Hematopoietic multipotent progenitor cell treated with erythropoietin and hydrocortisone succinate and interleukin-3 and kit ligand, for 17 days (in vitro differentiated cells): ENCODE measurements at places on chromosomes 7 and 10.

- no peak for DNase-seq
Observed at GRCh38 chr7:41421056-41421455, 281.8 kb downstream of the INHBA start.

DNA sequence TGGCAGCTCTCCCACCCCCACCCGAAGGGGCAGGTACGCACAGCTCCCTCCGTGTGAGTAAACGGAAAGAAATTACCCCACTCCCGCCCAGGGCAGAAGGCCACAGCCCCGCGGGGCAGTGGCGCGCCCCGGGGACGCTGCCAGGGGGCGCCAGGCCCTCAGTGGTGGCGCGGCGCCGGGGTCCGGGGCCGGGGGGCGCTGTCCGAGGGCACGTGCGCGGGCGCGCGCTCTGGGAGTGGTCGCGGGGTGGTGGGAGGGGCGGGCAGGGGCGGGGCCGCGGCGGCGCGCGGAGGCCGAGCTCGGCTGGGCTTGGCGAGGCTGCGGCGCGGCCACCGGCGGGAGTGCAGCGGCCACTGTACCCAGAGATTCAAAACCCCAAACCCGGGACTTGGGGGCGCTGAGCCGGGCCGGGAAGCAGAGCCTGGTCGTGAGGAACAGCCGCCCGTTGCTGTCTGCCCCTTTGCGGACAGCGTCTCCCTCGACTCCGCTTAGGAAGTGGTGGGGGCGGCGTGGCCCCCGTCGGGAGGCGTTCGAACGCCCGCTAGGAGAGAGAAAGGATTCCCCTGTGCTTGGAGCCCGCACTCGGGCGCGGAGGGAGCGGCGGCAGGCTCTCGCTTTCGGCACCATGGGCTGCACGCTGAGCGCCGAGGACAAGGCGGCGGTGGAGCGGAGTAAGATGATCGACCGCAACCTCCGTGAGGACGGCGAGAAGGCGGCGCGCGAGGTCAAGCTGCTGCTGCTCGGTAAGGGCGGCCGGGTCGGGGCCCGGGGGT lies at the start of gene GNAI1:
GNAI1 (plus strand) TSS at position 296 of the 773 bp plus-strand sequence; CDS start at position 626, 330 bp downstream.
- no peak for DNase-seq

- DNase-seq: peak; percentile 74
Observed at GRCh38 chr10:63266391-63267316, 133.5 kb downstream of the NRBF2 start.

DNA sequence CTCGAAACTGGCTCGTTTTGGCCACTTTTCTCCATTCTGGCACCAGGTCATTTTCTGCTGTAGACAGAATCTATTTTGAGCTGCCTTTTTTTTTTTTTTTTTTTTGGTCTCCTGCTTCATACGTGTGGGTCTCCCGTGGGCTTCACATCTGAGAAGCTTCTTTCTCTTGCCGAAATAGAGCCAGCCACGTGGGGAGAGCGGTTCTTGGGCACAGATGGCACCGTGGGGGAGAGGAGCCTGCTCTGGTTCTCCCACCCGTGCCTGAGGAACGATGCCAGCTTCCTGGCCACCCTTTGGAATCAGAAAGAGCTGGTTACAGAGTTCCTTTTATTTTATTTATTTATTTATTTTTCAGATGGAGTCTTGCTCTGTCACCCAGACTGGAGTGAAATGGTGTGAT lies 48.7 kb upstream of the OCM2 start:
- DNase-seq: no peak

DNA sequence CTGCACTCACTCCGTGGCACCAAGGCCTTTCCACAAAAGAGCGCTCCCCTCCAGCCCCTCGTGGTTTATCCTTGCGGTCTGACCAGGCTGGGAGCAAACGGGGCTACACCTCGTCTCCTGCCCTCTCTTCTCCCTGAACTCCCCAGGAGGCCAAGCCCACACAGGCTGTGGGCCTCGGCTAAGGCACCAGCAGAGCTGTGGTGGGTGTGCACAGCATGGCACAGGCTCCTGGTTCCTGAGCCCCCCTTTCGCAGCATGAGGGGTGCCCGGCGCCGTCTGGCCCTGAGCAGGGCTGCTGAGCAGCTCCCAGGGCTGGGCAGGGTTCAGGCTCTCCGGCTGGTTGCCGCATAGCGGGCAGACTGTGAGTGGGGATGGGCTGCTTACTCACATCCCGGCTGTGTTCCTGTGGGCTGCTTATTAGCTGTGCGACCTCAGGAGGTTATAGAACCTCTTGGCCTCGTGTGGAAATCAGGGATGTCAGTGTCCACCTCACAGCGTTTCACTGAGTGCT lies 90.4 kb downstream of the ZMIZ1 start:
- DNase-seq: no peak

DNA sequence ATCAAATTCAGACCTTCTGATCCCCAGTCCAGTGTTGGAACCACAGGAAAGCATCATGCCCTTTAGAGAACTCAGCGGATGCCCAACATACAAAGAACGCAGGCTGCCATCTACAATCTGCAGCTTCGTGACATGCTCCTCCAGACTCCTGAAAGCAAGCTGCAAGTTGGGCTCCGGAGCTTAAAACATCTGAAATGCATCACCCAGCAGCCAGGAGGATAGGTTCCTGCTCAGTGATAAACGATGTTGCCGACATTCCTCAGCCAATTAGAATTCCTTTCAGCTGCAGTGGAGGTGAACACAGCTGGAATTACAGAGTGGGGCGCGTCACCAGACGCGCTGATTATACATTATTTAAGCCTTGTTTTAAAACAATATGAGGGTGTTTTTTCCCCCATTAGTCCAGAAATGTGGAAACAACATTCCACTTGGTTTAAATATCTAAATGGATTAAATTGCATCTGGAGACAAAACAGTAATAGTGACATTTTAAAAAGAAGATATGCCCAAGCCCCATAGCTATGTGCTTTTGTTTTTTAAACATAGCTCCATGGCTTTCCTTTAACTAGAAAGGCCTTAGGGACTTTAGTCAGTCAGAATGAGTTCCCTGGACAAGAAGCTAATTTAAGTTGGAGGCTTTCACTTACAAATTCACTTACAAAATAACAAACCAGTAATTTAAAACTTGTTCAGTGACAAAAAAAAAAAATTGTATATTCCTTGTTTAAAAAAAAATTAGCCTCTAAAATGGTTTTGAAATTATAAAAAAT lies 6.3 kb downstream of the SMURF1 start:
- no peak for DNase-seq

DNA sequence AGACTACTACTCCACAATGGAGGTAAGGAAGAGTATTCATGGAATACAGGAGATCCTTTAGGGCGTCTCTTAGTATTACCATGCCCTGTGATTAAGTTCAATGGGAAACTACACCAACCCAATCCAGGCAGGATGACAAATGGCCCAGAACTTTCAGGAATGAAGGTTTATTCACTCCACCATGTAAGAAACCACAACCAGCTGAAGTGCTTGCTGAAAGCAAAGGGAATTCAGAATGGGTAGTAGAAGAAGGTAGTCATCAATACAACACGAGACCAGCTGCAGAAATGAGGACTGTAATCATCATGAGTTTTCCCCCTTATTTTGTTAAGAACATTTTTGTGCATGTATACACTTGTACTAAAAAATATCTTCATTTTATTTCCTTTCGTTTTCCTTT lies 76.6 kb downstream of the GPR37 start:
- no peak for DNase-seq

GRCh38 chr7:56115852-56116538 lies at the start of gene NUPR2:
TSS of gene NUPR2 (minus strand) at chr7:56116417. CDS start at chr7:56116314, 103 bp downstream.
- no peak for DNase-seq

DNA sequence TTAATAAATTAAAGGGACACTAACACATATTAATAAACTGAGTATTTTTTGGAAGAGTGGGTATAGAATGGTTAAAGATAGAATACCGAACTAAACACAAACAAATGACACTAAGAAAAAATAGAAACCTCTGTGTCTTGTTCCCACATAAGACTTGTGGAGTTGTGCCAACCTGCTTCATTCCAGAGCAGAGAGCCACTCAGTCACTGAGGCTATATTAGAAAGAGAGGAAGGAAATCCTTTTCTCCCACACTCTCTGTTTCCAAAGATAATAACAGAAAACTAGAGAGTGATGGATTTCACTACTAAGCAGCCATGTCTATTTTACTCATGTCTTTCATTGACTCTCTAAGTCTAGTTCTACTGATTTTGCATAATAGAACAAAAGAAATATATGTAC lies 26.0 kb downstream of the CTNNA3 start:
- DNase-seq: no peak

DNA sequence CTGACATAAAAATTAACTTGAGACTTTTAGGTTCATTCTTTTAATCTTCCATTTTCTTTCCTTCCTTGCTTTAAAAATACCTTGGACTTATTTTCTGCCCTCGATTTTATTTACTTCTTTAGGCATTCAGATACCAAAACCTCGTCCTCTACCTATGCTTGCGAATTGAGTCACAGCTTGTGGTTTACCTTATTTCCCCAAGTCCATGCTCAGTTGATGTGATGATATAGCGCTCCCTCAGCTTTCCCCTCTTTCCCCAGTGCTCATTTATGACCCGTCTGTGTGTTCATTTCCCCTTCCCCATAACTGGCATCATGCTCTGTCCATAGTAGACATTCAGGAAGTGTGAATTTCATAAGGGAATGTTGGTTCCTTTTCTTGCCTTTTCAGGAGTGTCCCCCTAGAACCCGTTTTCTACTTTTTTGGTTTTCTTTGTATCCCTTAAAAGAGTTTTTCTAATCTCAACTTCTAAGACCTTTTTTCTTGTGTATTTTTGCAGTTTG lies 19.1 kb upstream of the PRKRIP1 start:
- DNase-seq: no peak

- no peak for DNase-seq
Observed at GRCh38 chr7:135757719-135758411, 9.3 kb upstream of the FAM180A start.

DNA sequence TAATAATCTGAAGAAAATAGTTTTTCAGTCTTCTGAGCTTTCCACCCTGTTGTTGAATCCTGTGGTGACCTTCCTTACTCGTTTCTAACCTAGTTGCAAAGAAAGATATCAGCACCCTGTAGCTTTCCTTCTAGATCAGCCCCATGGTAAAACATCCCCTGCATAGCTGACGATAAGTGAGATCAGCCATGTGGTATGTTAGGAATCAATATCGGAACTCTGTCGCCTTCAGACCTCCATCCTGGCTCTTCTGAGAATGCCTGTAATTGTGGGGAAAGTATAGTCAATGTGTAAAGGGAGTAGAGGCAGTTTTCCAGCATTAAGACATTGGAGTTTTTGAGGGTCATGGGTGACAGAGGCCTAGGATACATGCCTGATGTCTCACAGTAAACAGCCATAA lies 151.8 kb downstream of the LRRC4 start:
- no peak for DNase-seq

- DNase-seq: no peak
Observed at GRCh38 chr10:26216585-26217395, at the start of gene GAD2. TSS of gene GAD2 (plus strand) at chr10:26216774. CDS start at chr10:26216810, 36 bp downstream.

DNA sequence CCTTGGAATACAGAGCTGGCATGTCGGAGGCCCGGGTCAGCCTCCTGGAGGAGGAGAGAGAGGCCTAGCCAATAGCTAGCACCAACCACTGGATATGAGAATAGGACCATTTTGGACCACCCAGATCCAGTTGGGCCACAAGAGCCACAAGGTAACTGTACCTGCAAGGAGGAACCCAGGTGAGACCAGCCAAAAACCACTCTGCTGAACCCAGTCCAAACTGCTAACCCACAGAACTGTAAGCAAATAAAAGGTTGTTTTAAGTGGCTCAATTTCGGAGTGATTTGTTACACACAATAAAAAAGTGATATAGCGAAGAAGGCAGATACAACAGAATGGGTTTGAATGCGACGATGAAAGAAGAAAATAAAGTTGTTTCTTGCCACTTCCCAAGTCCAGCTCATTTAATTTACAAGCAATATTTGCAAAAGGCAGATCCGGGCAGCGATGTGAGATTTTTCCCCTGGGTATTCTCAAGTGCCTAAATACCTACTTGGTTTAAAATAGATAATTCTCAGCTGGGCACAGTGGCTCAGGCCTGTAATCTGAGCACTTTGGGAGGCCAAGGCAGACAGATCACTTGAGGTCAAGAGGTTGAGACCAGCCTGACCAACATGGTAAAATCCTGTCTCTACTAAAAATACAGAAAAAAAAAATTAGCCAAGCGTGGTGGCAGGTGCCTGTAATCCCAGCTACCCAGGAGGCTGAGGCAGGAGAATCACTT lies 23.1 kb downstream of the ZNF467 start:
- DNase-seq: no peak

- DNase-seq: no peak
Observed at GRCh38 chr7:85234730-85235129, 47.9 kb upstream of the SEMA3D start.

GRCh38 chr10:109784236-109784635 lies 139.1 kb downstream of the XPNPEP1 start:
- no peak for DNase-seq

DNA sequence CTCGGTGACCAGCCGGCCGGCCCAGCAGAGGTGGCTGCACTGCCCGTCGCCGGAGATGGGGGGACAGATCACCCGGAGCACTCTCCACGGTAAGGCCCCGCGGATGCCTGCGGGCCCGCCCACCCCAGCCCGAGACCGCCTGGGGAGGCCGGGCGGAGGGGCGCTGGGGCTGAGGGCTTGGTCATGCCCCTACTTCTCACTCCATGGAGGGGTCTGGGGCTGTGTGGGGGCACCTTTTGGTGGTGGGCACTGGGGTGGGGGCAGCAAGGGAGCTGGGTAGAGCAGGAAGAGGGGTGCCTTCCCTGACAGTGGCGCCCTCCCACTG lies 61.8 kb downstream of the NEURL1 start:
- DNase-seq: no peak

GRCh38 chr7:88665892-88666514 lies 93.5 kb upstream of the ZNF804B start:
- DNase-seq: no peak

GRCh38 chr7:37247861-37248260 lies 200.8 kb downstream of the ELMO1 start:
- DNase-seq: no peak

DNA sequence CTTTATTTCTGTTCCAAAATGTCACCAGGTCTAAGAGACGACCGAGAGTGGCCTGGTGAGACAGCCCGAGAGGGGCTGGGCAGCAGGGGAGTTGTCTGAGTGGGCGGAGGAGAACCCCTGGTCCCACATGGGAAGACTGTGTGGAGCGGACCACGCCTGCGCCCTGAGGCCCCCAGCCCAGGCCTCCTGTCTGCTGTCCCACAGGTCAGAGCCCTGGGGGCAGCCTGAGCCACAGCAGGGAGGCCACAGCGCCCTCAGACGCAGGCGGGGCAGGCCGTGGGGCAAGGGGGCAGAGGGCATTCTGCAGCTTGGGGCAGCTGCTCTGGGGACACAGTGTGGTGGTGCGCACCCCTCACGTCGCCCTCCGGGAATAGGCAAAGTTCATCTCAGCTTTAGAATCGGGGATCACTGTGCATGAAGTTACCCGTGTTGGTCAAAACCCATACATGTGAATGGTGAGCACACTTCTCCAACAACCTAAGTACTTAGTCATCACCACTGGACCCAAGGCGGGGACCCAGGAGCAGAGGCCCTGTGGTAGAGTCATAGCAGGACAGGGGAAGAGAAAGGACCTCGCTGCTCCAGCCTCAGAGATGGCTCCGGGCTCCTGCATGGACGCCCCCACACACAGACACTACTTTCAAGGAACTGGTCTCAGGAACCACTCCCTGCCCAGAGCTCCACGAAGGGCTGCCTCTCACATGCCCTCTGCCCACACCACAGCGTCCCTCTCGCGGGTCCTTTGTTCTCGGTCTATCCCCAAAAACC lies 214.7 kb downstream of the ELFN1 start:
- no peak for DNase-seq
